ENCODE measurements at places on chromosomes 1 and 21.

GRCh38 chr1:188599313-188599712 is 1770.6 kb downstream of the PLA2G4A start:
- DNase-seq, result no peak

- no peak for DNase-seq
These were observed 463.4 kb downstream of the CAMTA1 start for GRCh38 chr1:7248549-7249199.

GRCh38 chr1:93124556-93125355 is 45.7 kb downstream of the MTF2 start:
- DNase-seq, result no peak

GRCh38 chr1:16405441-16405840 is 31.8 kb downstream of the SPATA21 start:
- no peak for DNase-seq

DNA sequence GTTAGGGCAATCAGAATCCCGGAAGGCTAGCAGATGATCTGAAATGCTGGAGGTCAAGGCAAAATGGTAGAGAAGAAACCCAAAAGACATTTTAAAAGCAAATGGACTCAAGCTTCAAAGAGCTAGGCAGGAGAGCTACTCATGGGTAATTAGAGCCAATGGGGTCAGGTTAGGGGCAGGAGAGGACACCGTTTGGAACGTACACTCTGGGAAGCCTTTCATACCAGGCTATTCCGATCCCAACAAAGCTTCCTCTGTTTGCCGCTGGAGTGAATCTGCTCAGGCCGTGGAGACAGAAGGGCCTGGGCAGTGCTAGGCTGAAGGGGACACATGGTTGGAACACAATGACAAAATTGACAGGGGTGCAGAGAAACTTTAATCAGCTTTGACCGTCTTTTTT is 346.6 kb downstream of the RPS6KC1 start:
- DNase-seq, result no peak

DNA sequence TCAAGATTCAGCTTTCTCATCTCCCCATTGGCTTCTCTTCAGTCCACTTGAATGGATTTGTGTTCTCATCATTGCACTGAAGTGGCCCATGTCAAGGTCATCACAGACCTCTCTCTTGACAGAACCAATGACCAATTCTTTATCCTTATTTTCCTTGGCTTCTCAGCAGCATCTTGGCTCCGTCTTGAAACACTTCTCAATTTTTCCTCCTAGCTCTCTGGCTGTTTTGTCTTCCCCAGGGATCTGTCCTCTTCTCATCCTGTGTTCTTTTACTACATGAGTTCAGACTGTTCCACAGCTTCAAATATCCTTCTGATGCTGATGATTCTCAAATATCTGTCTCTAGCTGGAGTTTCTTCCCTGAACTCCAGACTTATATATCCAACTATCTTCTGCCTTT is 78.6 kb downstream of the COLGALT2 start:
- no peak for DNase-seq

DNA sequence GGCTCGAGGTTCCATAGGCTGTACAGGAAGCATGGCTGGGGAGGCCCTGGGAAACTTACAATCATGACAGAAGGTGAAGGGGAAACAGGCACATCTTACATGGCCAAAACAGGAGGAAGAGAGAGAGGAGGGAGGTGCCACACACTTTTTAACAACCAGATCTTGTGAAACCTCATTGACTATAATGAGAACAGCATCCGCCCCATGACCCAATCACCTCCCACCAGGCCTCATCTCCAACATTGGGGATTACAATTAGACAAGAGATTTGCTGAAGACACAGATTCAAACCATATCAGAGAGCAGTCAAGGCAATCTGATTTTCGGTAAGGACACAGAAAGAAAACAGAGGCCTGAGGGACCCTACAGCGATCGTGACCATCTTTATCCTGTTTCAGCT is 41.7 kb downstream of the TNFRSF9 start:
- DNase-seq, result no peak

DNA sequence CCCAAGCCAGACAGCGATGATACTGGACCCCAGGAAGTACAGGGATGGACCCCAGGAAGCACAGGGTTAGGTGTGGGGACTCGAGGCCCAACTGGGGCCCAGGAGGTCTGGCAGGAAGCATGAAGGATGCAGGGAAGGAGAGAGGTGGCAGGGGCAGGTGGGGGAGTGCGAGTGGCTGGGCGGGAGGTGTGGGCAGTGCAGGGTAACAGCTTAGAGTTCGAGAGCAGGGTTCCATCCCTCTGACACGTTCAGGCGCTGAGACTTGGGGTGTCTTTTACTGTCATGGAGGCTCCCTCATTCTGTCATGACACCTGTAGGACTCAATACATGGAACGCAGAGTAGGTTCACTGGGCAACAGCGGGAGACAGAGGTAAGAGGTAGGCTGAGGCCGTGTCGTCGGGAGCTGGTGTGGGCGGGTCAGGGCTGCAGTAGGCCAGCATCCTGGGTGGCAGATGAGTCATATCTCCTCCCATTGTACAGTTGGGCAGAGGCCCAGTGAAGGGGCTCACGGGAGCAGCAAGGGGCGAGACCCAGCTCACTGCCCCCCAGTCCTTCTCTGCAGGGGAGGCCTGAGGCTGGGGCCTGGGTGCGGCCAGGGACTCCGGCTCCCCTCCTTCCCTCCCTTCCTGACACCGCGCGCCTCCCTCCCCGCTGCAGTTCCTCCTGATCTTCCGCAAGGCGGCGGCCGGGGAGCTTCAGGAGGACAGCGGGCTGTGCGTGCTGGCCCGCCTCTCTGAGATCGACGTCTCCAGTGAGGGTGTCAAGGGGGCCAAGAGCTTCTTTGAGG is 11.6 kb upstream of the CTRC start:
- no peak for DNase-seq

Data from AG10803 (cell line).